ENCODE measurements at places on chromosomes 2 and 18. TPM values are rescaled to one million over a fixed set of nuclear protein-coding genes. Genes with fewer than 3 reads are reported as not detected.

DNA sequence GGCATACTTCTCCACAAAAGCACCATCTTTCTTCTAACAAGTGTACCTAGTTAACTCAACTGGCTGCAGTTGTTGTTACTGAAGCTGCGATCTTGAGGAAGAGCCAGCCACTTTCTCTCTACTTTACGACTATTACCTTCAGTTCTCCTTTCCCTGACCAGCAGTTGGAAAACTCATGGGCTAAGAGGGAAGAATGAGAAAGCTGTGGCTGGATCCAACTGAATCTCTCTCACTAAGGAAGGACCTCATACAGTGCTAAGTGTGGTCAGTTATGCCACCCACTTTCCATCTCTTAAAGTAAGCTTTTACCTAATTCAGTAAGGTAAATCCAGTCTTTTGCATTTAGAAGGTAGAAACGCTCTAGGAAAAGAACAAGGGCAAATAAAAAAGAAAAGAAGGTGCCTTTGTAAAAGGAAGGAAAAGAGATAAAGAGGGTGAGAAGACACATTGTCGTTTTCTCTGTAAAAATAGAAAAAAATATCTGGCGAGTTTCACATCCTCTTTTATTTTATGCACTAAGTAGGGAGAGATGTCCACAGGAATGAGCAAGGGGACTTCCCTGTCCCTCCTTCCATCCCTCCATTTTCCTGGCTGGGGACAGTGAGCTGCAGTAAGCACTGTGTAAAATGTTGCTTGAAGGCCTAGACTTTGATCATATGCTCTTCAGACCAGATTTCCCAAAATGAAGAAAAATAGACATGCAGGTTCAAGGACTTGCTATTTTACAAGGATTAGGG, 73.4 kb downstream of the PLEKHM3 start:
- no peak for DNase-seq

- DNase-seq, result no peak
These were observed 238.6 kb upstream of the CYP26B1 start for GRCh38 chr2:72386288-72386687.

- peak; percentile 6 for DNase-seq
These were observed 43.4 kb downstream of the PLEKHA3 start for GRCh38 chr2:178523596-178524134.

- DNase-seq, result peak; percentile 81
These were observed 4.3 kb downstream of the ITPRIPL1 start for GRCh38 chr2:96329456-96329855.

DNA sequence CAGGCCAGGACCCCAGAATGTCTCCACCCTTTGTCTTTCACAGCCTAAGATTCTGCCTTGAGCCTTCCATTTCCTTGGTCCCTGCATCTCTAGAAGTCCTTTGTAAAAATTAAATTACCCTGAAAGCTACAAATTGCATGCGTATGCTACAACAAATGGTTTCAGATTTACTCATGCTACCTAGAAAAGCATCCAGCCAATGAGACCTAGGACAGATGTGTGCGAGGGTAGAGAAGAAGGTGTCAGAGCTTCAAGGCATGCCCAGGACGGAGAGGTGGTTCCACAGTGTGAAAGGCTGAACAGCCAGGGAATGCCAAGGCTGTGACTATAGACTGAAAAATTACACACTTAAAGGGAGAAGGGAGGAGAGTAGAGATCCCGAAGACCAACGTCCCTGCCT, 40.2 kb downstream of the CCBE1 start:
- no peak for DNase-seq

- no peak for DNase-seq
These were observed 6.1 kb downstream of the CFAP221 start for GRCh38 chr2:119550346-119550745.

- DNase-seq, result no peak
These were observed 36.5 kb upstream of the SNED1 start for GRCh38 chr2:240961910-240962299.

DNA sequence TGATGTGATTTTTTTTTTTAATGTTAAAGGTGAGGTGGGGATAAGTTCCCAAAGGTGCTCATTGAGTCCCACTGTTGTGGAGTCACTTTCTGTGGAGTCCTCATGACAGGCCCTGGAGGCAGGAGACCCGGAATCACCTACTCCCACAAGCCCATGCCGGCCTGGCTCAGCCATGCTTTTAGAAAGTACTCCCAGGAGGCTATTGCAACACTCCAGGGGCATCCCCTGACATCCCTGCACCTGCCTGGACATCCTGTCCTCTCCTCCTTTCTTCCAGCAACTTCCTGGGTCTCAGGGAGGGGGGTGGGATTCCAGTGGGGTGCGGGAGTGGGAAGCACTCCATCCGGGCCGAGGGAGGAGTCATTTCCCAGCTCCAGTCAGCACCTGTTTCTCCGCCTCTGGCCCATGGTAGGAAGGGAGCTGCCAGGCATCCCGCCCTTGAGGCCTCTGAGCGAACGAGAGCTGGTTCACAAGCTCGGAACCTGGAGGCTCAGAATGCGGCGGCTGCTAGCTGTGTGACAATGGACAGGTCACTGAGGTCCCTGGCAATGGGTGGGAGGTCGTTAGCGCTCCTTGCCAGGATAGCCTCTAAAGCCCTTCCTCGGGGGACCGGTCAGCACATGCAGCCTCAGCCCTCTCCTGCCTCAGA, 163.9 kb upstream of the ID2 start:
- DNase-seq, result no peak

DNA sequence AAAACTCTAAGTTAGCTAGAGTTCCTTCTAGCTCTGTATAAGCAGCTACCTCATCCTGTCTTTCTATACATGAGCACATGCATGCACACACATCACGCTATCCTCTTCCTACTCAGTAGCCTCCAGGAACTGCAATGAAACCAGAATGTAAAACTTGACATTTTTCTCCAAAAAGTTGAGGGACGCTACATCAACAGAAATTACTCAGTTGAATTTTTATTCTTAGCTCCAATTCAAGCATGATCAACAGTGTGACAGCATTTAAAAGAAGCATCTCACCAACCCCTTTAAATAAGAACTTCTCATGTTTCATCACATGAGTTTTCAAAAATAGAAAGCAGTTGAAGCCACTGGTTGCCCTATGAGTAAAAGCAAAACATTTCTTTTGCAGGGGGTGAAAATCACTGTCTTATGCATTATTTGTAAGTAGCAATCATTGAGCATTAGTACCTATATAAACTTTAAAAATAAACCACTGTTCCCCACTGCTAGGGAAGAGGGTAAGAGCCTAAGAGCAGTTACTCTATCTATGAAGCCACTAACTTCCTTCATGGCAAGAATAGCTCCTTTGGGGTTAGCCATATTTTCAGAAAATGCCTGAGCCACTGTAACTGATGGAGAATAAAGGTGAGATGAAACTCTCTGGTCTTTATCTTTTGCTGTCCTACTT, 77.9 kb upstream of the ARL5A start:
- no peak for DNase-seq

- no peak for DNase-seq
These were observed 134.7 kb downstream of the TPGS2 start for GRCh38 chr18:36693931-36694620.

DNA sequence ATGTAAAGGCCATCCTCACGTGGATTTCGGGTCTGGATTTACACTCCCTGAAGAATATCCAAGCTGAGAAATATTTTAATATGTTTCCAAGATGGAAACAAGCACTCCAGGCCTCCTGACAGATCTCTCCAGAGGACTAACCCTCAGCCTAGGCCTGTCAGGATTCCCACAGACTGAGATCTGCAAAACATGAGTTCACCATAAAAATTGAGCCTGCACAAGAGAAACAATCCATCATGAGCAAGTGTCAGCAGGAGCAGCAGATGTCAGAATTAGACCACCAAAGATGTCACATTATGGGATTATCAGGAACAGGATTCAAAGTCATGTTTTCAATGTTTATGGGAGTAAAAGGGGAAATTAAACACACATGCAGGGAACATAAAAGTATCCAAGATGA, 191.3 kb downstream of the TFCP2L1 start:
- no peak for DNase-seq

DNA sequence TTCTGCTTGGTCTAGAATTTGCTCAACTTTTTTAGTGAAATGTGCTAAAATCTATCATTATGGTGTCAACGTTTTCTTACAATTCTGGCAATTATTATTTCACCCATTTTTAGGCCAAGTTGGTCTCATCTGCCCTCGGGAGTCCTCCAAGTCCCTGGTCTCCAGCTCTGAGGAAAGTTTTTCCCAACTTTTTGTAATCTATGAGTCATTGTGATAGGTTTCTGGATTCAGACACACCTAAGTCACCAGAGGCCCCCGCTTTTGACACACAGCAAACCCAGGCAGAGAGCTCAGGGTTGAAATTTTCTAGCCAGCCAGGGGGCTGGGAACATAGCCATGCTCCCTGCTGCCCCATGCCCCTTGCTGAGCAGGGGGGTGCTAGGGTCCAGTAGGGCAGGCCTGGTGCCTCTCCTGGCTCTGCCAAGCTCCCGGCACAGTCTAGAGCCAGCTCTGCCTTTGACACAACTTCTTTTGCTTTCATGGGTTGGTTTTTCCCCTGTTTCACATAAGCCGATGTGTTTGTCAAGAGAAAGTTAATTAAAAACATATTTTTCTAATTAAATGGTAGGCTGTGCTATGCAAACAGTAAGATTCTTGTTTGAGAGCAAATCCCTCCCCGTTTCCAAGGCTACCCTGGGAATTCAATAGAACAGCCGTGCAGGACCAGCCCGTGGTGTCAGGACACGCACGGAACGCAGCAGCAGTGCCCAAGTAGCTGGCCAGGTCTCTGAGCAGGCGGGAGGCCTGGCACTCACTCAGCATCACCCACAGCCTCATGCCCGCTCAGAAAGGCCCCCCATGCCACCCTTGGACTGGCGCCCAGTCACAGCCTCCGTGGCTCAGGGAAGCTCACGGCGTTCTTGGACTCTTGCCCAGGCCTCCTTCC, 25.5 kb upstream of the SNED1 start:
- DNase-seq, result peak; percentile 60

DNA sequence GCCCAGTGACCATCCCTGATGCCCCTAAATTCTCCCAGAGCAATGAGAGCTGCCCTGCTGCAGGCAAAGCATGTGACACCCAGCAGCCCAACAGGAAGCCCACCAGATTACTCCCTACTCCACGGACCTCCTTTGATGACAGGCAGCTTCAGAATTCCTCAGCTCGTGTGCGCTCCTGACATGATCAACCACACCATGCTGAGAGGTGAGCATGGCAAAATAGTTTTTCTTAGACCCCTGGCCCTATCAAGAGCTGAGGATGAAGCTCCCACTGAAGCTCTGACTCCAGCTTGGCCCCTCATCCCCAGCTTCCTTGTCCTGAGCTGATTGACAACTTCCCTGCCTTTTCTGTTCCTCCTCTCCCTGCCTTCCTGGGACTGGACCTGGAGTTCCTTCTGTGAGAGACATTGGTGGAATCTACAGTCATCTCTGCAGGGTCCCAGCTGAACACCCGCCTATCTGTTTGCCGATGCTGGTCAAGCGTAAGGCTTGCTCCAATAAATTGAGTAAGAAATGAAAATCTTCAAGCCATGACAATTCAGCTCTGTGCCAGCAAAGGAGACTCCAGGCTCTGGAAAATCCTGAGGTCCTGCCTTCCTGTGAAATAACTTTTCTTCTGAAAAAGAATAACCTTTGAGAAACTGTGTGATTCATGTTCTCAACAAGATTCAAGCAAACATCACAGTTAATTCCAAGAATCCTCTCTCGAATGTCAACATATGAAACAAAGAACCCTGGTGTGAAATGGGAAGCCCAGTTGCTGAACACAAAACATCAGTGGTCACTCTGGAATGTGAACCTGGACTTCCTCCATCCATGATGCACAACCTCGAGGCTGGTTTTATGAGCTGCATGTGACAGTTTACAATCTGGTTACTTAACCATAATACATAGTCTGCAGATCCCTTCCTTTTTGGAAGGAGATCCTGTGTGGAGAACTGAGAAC, 201.1 kb downstream of the SPP2 start:
- peak; percentile 99 for DNase-seq

GRCh38 chr2:196372811-196373664, 201.7 kb upstream of the STK17B start:
- peak; percentile 75 for DNase-seq

- no peak for DNase-seq
These were observed 316.5 kb downstream of the SOX11 start for GRCh38 chr2:6008726-6009125.

- DNase-seq, result no peak
These were observed 1132.2 kb upstream of the FAM98A start for GRCh38 chr2:34731292-34731691.

DNA sequence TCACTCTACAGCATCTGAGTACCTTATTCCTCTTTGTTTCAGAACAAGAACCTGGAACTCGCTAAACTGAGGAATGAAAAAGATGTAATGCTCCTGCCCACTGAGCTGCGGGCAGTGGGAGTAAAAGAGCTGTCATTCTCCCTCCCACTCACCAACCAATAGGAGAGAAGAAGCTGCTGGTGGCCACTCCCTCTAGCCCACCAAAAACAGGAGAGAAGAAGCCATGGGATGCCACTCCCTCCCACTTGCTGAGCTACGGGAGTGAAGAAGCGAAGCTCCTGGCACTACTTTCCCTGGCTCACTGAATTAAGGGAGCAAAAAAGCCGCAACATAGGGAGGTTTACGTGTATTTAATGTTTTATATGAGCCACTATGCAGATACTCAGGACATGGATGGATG, 53.7 kb downstream of the RIT2 start:
- no peak for DNase-seq

DNA sequence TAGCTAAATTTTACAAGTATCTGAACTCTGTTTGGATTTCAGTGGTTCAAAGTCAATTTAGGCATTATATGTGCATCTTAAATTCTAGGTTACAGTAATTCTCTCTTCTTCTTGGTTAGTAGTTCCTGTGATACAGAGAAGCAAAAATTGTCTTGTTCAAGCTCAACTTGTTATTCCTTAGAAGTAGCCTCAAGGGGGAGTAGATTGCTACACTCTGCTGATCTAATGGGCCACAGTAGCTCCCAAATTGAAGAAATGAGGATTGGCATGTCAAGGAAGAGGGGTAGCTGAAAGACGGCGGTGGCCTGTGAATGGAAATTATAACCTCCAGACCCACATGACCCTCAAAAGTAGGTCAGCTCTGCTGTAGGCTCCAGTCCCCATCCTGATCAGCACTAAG, 334.7 kb downstream of the HRH4 start:
- no peak for DNase-seq

CNRIP1 gene
- total RNA-seq, result 46.9 TPM

RUFY4 gene
- total RNA-seq, result not detected

SCN9A gene
- 14.0 TPM for total RNA-seq

GPR45 gene
- total RNA-seq, result not detected

RGPD4 gene
- 0.16 TPM for total RNA-seq

NOL4 gene
- not detected for total RNA-seq

FBXO48 gene
- total RNA-seq, result 0.99 TPM

HK2 gene
- 20.0 TPM for total RNA-seq

AQP4 gene
- total RNA-seq, result not detected

ACYP2 gene
- total RNA-seq, result 11.5 TPM

STAT4 gene
- 0.54 TPM for total RNA-seq

COL4A4 gene
- 1.1 TPM for total RNA-seq

Data from fibroblast of the aortic adventitia (primary cell).